ENCODE measurements at places on chromosomes 1 and 21.
A peak's percentile ranks its signal among the peaks of the same experiment; 100 is the strongest.

DNA sequence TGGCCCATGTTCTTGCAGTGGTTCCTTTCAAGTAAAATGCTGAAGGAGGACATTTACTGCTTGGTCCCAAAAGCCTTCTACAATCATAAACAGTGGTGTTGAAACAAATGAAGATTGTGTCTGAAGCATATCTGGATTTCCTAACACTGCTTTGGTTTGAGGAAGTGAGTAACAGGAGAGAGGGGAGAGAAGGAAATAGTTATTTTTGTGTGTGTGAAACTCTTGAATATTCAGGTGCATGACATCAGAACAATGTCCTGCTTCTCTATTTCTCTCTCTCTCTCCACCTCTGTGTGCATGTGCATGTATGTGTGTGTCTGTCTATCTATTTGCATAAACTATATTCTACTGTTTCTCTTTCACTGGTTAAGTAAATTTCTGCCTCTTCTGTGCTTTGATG is 61.4 kb upstream of the TNFSF18 start:
- DNase-seq = no peak

DNA sequence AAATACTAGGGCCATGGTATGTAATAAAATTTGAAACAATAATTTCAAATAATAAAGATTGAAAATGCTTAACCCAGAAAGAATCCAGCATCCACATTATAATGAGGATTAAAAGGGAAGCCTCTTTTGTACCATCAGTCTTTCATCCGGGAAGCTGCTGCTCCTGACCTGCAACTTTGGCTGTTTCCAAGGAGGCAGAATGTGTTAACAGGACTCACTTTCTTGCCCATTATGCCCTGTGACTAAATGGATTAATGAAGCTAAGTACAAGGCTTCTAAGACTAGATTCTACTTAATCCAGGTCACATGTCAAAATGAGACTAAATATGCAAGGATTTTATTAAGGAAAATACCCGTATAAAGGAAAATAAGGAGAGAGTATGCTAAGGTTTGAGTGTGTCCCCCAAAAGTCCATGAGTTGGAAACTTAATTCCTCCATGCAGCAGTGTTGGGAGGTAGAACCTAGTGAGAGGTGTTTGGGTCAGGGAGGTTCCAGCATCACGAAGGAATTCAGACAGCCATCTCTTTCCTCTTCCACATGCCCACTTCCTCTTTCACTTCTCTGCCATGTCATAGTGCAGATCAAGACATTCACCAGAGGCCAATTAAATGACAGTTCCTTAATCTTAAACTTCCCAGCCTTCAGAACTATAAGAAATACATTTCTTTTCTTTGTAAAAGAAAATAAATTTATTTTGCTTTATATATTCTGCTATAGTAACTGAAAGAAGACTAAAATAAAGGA is 27.7 kb downstream of the FMO2 start:
- no peak for DNase-seq

GRCh38 chr1:185338719-185339622 is 21.9 kb upstream of the IVNS1ABP start:
- peak; percentile 47 for DNase-seq

DNA sequence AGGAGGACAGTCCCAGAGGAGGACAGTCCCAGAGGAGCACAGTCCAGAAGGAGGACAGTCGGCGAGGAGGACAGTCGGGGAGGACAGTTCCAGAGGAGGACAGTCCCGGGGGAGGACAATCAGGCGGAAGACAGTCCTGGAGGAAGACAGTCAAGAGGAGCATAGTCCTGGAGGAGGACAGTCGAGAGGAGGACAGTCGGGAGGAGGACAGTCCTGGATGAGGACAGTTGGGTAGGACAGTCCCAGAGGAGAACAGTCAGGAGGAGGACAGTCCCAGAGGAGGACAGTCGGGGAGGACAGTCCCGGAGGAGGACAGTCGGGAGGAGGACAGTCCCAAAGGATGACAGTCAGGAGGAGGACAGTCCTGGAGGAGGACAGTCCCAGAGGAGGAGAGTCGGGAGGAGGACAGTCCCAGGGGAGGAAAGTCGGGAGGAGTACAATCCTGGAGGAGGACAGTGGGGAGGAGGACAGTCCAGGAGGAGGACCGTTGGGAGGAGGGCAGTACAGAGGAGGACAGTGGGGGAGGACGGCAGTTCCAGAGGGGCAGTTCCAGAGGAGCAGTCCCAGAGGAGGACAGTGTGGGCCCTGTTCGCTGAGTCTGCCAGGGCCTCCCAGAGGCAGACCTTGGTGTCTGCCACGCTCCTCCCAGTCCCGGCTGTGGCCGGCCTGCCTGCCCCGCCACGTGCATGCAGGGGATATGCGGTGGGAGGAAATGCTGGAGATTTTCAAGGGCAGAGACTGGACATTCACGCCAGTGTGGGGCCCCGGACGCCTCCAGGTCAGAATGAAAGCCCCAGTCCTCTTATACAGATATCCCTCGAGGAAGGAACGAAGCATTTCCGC is 183.8 kb upstream of the ARHGEF16 start:
- DNase-seq = peak; percentile 34

- DNase-seq = peak; percentile 46
These were observed 28.6 kb upstream of the C1orf185 start for GRCh38 chr1:51073456-51073855.

GRCh38 chr1:171715813-171716251 is 26.0 kb downstream of the VAMP4 start:
- peak; percentile 35 for DNase-seq

Measured in astrocyte of the hippocampus (primary cell).